ENCODE measurements at places on chromosomes 2 and 18. TPM values are rescaled to one million over a fixed set of nuclear protein-coding genes. Genes with fewer than 3 reads are reported as not detected.
A peak's percentile ranks its signal among the peaks of the same experiment; 100 is the strongest.

CFAP65 gene
- not detected for polyA plus RNA-seq

APCDD1 gene
- polyA plus RNA-seq, result not detected

ATP6V1C2 gene
- 0.17 TPM for polyA plus RNA-seq

RFTN2 gene
- polyA plus RNA-seq, result not detected

SLC30A3 gene
- not detected for polyA plus RNA-seq

MYO5B gene
- polyA plus RNA-seq, result not detected

ERBB4 gene
- not detected for polyA plus RNA-seq

DNA sequence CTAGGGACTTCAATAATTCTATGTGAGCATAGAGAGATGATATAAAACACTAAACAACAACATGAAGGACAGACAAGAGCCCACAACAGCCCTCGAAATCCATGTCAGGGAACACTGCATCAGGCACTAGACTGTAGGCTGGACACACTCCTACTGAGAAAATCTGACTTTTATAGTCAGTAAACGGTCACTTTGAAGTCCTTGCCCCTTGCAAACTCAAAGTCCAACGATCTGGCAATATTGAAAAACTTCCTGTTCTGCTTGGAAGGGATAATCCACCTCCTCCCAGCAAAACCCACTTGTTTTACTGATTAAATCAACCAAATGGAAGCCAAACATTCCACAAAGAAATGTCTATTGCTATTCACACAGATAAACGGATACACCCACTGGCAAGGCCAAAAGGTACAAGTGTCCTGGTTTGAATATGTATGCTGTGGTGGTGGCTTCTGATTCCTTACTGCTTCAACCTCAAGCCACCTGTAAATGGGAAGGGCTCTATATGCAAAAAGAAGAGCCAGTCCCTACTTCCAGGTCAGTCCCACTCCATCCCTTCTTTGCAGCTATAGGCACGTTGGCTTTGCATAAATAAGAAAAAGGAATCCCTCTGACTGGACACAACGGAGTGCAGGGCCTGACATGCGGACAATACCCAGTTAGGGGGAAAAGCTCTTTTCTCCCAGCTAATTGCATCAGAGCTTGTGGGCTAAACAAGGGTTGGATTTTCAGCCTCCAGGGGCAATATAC lies 56.6 kb downstream of the STK39 start:
- no peak overlapping the region for H3K4me3 ChIP-seq
- no peak overlapping the region for H3K27ac ChIP-seq
- no peaks in the 10 kb centered on the region for H3K27me3 ChIP-seq
- H3K36me3 ChIP-seq, result no peaks in the 10 kb centered on the region

DNA sequence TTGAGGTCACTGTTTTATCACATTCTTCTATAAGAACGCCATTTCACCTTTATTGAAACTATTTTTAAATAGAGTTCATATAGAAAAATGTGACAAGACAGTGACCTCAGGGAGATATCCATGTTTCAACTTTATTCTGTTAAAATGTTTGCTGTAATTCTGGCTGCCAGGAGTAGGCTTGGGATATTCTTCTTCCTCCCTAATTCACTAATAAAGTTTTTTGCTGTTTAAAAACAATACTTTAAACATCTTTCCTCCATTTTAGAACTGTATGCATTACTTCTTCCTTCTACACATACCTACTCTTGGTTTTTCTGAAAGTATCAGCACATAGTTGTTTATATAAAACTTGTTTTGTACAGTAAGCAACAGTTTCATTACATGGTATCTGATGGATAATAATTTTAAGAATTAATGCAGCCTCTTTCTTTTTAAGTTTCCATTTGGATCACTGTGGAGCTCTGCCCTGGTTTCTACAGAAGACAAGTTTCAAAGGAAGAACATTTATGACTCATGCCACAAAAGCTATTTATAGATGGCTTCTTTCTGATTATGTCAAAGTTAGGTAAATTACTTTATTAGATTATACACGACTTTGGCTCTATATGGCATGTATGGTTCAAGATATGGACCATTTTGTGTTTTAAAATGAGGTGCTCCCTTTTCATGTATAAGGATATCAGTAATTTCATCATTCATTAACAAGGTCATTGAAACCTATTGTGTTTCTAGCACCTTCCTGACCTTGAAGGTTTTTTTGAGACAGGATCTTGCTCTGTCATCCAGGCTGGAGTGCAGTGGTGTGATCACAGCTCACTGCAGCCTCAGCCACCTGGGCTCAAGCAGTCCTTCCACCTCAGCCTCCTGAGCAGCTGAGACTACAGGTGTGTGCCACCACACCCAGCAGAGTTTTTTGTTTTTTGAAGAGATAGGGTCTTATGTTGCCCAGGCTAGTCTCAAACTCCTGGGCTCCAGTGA lies 7.2 kb downstream of the CPSF3 start:
- no peak overlapping the region for H3K27ac ChIP-seq
- DNase-seq, result no peak
- peaks cover 31% of the 10 kb centered on the region for H3K36me3 ChIP-seq
- H3K4me1 ChIP-seq, result no peaks in the 10 kb centered on the region
- H3K4me3 ChIP-seq, result no peak overlapping the region
- H3K27me3 ChIP-seq, result no peaks in the 10 kb centered on the region

GRCh38 chr2:205024822-205025518 lies 479.7 kb downstream of the PARD3B start:
- no peaks in the 10 kb centered on the region for H3K36me3 ChIP-seq
- H3K27me3 ChIP-seq, result no peaks in the 10 kb centered on the region
- peaks cover 9% of the 10 kb centered on the region for H3K4me1 ChIP-seq
- no peak for DNase-seq

- no peak for DNase-seq
- no peak overlapping the region for H3K4me3 ChIP-seq
- no peak overlapping the region for H3K27ac ChIP-seq
- H3K4me1 ChIP-seq, result no peaks in the 10 kb centered on the region
- H3K27me3 ChIP-seq, result no peaks in the 10 kb centered on the region
- H3K36me3 ChIP-seq, result no peaks in the 10 kb centered on the region
These were observed 170.1 kb downstream of the DCC start for GRCh38 chr18:52510139-52510538.

DNA sequence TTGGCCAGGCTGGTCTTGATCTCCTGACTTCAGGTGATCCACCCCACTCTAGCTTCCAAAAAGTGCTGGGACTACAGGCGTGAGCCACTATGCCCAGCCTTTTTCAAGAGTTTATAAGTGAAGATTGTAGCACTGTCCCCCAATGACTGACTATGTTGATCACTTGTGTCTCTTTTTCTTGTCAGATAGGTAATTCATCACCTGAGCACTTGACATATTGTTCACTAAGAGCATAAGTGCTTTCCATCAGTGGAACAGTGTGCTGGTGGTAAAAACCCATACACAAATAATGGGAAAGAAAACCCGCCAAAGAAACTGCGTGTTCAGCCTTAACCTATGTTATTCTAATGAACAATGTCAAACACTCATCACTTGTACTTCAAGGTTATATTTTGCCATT lies 414.4 kb upstream of the CDH7 start:
- no peaks in the 10 kb centered on the region for H3K4me1 ChIP-seq
- H3K27me3 ChIP-seq, result no peaks in the 10 kb centered on the region
- no peak for DNase-seq
- H3K36me3 ChIP-seq, result no peaks in the 10 kb centered on the region
- H3K4me3 ChIP-seq, result no peak overlapping the region

- DNase-seq, result no peak
- no peak overlapping the region for H3K4me3 ChIP-seq
- no peak overlapping the region for H3K27ac ChIP-seq
These were observed 36.8 kb downstream of the ACVR1 start for GRCh38 chr2:157839162-157839801.

GRCh38 chr2:39447266-39448168 lies 10.4 kb upstream of the MAP4K3 start:
- DNase-seq, result no peak
- H3K27ac ChIP-seq, result no peak overlapping the region
- no peaks in the 10 kb centered on the region for H3K27me3 ChIP-seq
- H3K4me3 ChIP-seq, result no peak overlapping the region
- H3K4me1 ChIP-seq, result no peaks in the 10 kb centered on the region

- no peaks in the 10 kb centered on the region for H3K27me3 ChIP-seq
- H3K4me3 ChIP-seq, result no peak overlapping the region
- H3K27ac ChIP-seq, result no peak overlapping the region
- no peak for DNase-seq
These were observed 83.3 kb downstream of the PIEZO2 start for GRCh38 chr18:11066038-11066437.

- no peak overlapping the region for H3K4me3 ChIP-seq
- no peak for DNase-seq
- peak overlapping the region; percentile 52 for H3K27ac ChIP-seq
- no peaks in the 10 kb centered on the region for H3K27me3 ChIP-seq
These were observed 30.0 kb downstream of the RNF125 start for GRCh38 chr18:32048507-32049091.

DNA sequence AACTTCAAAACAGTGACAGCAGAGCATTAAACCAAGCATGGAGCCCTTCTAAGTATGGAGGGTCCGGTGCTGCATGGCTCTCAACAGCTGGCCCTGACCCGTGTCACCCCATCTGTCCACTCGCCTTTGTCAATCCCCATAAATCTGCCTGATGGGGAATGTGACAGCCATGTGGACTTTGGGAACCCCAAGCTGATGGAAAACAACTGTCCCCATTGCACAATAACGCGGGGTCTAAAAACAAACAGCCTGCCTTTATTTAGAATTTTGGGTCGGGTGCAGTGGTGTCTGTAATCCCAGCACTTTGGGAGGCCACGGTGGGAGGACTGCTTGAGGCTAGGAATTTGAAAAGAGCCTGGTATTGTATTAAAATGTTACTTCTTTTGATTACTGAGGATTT lies 17.1 kb upstream of the THADA start:
- H3K36me3 ChIP-seq, result no peaks in the 10 kb centered on the region
- H3K4me1 ChIP-seq, result no peaks in the 10 kb centered on the region
- no peak overlapping the region for H3K27ac ChIP-seq
- no peak for DNase-seq
- no peak overlapping the region for H3K4me3 ChIP-seq

DNA sequence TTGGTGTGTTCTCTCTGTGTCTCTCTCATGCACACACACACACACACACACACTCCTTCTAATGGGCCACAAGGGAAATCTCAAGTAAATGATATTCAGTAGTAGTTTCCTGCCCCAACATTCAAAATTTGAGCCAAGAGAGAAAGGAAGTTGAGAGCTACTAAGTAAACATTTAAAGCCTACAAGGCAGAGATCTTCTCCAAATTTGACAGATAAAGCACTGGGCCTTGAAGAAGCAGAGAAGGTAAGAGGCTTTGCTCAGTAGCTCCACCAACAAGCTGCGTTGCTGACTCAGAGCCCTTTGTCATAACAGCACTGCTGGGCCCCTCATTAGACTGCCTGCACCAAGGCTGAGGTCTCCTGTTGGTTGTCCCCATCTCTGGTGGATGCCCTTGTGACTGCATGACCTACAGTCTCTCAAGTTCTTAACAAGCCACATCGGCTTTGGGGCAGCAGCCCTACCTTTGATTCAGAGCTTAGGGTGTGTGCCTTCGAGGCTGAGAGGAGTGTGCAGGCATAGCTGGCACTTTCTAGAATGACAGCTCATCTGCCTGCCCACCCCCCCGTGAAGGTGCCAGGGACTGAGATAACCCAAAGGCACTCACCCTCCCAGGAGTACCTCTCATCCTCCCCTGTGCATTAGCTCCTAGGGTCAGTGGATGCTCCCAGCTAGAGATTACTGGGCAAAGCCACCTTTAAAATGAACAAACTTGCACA lies 32.3 kb upstream of the NEB start:
- H3K27me3 ChIP-seq, result no peaks in the 10 kb centered on the region
- peaks cover 5% of the 10 kb centered on the region for H3K4me1 ChIP-seq
- H3K36me3 ChIP-seq, result no peaks in the 10 kb centered on the region
- DNase-seq, result no peak
- H3K27ac ChIP-seq, result no peak overlapping the region
- H3K4me3 ChIP-seq, result no peak overlapping the region

DNA sequence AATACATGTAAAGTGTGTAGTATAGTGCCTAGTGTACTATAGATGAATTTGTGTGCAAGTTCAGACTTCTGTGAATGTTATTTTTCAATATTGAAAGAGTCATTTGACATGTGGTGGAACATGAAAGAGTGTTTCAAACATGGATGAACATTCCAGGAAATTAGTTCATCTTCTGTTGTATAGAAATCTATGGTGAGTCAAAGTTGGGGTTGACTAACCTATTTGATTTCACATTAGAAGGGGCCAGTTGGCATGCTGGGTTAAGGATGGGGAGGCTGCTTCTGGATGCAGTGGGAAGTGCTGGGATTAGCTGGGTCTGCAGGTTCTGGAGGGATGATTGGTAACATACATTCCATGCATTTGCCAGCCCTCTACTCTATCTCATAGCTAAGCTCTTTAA lies 50.6 kb downstream of the LYPD6B start:
- no peaks in the 10 kb centered on the region for H3K4me1 ChIP-seq
- H3K27ac ChIP-seq, result no peak overlapping the region
- H3K27me3 ChIP-seq, result no peaks in the 10 kb centered on the region
- no peak for DNase-seq
- no peak overlapping the region for H3K4me3 ChIP-seq
- no peaks in the 10 kb centered on the region for H3K36me3 ChIP-seq

GRCh38 chr2:69693059-69693774 lies 48.7 kb upstream of the ANXA4 start:
- no peaks in the 10 kb centered on the region for H3K36me3 ChIP-seq
- DNase-seq, result peak; percentile 71
- H3K4me3 ChIP-seq, result no peak overlapping the region
- no peaks in the 10 kb centered on the region for H3K27me3 ChIP-seq
- peak overlapping the region; percentile 68 for H3K27ac ChIP-seq
- peaks cover 95% of the 10 kb centered on the region for H3K4me1 ChIP-seq

DNA sequence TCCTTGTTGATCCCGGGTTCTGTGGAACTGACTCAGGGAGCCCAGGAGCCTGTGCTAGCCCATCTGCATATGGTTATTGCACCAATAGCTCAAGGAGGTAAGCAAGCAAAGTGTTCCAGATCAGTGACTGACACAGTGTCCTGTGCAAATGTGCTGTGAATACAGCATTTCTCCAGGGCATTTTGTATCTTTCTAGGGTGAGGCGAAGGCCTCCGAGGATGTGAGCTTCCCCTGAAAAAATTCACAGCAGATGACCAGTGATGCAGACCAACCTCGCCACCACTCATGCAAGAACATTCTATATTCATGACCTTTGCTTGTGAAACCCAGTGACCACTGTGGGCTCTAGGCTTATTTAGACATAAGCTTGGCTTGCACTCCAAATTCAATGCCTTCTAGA lies 15.2 kb upstream of the NT5DC4 start:
- peaks cover 40% of the 10 kb centered on the region for H3K4me1 ChIP-seq
- no peaks in the 10 kb centered on the region for H3K27me3 ChIP-seq
- no peak overlapping the region for H3K4me3 ChIP-seq
- no peak overlapping the region for H3K27ac ChIP-seq

Measured in CD4-positive, alpha-beta memory T cell (primary cell).